ENCODE measurements at places on chromosomes 12 and 14.

DNA sequence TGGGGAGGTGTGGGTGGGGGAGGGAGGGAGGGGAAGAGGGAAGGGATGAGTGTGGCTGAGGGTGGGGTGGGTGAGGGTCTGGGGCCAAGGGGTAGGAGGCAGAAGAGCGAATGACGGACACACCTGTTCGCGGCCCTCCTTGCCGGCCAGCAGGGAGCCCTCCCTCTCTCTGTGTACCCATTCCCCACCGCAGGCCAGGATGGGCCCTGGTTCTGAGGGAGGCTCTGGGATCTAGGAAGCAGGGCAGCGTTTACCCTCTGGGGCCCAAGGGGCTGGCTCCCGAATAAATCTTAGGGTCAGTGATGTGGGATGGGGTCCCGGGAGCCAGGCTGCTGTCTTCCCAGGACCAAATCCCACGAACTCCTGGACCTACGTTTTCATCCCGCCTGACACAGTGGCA is 46.0 kb upstream of the ESRRB start:
- no peak for DNase-seq

DNA sequence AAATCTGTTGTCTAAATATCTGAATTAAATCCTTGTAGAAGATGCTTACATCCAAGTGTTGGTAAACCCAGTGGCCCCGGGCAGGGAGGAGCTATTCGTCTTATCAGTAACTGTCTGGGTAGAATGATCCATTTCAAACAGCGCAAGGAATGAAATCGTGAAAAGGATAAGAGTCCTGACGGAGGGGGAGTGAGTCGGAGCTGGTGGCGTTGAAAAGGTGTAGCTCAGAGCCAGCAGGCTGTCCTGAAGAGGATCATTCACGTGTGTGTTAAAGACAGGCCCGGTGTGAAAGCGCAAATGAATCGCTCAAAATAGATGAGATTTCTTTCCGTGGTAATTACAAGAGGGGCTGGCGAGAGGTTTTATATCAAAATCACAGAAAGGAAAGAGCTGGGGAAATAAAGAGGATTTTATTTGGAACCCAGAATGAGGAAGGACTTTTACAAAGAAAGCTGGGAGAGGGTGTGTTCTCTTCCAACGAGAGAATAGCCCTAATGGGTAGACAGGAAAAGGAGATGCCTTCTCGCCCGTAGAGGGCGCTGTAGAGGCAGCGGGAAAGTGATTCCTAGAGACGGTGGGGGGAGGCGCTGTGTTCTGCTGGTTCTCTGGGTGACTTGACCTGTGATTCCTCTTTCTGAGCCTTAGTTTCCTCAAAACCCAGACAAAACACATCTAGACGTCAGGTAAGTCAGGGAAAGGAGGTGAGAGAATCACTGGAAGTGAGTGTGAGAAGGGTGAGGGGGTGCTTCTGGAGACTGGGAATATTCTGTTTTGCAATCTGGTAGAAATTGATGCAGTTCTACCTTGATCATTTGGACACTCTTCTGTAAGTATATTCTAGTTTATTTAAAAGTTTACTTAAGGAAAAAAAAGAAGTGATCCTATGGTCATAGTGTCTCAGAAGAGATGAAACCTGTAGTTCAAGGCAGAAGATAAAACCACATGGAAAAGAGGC is 39.3 kb downstream of the SRRM4 start:
- DNase-seq: no peak

DNA sequence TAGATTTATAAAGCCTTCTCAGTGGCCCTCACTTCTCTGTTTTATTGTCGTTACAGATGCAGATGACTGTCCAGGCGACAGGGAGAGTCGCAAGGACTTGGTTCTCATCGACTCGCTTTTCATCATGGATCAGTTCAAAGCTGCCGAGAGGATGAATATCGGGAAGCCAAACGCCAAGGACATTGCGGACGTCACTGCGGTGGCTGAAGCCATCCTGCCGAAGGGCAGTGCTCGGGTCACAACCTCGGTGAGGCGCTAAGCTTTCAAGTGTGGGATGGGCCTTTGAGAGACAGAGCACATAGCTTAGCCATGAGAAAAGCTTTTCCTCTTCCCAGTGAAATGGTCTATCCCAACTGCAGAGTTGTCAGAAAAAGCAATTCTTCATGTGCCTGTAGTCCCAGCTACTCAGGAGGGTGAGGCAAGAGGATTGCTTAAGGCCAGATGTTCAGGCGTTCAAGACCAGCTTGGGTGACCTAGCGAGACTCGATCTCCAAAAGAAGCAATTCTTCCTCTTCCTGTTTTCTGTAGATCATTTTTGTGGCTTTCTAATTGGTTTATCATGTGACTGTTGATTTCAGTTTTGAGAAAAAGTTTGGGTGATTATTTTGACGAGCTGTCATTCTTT is 56.4 kb downstream of the EP400 start:
- DNase-seq: no peak

- no peak for DNase-seq
Measured at GRCh38 chr14:80587096-80587724, 354.3 kb downstream of the CEP128 start.
